NCI-H187 (cell line): ENCODE measurements at places on chromosomes 4 and X.

- no peak for DNase-seq
These were observed 34.6 kb downstream of the MED14 start for GRCh38 chrX:40700640-40701342.

DNA sequence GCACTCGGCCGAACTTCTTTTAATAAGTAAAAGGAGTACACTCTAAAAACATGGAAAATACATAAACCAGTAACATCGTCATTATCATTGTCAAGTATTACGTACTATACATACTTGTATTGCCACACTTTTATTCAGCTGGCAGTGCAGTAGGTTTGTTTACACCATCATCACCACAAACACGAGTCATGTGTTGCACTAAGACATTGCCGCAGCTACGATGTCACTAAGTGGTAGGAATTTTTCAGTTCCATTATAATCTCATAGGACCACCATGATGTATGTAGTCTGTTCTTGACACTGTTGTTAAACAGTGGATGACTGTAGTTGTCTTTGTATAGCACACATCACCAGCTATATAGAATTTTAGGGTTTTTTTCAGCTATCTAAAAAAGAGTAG lies 48.0 kb upstream of the TMEM131L start:
- no peak for DNase-seq

GRCh38 chr4:188297873-188298272 lies 158.6 kb downstream of the TRIML1 start:
- DNase-seq: no peak

GRCh38 chrX:97847885-97848679 lies 964.4 kb downstream of the RPA4 start:
- no peak for DNase-seq

DNA sequence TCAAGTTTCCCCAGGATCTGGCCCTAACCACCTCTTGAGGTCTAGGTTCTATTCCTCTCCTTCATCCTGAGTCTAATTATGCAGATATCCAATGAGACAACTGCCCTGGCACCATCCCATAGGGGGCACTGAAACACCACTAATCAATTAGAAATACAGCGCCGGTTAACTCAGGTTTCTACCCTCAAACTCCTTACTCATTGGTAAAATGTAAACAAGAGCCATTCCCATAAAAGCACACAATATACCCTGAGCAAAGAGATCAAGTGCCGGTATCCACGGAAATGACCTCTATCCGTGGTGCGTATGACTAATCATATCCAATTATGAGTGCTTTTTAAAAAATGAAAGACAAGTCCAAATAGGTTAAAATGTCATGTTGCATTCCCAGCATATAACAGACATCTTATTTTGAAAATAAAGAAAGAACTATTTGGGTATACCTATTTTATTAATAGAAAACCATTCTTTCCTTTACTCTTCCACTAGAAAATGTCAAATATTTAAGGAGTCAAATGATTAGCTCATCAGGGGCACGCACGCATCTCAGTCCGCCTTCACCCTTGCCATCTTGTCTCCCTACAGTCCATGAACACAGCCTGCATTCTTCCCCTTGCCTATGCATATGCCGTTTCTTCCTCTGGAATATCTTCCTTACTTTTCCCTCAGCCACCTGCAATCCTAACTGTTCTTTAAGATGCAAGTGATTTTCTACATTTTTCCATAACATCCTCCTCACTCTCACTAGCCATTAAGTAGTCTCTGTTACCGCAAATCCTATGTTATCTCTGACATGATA lies 141.1 kb downstream of the MAML3 start:
- peak; percentile 39 for DNase-seq

DNA sequence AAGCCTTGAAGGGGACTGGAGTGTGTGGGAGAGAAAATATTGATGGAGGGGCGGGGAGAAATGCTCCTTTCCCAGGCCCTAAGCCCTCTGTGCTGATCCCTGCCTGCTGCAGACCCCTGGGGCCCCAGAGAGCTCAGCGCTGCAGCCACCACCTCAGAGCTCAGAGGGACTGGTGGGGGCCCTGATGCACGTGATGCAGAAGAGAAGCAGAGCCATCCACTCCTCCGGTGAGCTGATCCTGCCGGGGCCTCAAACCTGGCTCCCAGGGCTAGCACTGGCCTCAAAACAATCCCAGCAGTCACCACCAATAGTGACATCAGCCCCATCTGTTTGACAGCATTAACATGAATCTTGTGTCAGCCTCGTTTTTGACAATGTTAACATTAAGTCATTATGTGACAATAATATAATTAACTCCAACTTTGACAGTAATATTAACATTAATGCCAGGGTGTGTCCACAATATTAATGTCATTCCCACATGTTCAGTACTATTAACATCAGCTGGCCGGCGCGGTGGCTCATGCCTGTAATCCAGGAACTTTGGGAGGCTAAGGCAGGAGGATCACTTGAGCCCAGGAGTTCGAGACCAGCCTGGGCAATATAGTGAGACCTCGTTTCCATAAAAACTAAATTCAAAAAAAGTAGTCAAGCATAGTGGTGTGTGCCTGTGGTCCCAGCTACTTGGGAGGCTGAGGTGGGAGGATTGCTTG lies 5.8 kb downstream of the WAS start:
- no peak for DNase-seq

GRCh38 chr4:82644734-82645126 lies 82.9 kb upstream of the TMEM150C start:
- no peak for DNase-seq

DNA sequence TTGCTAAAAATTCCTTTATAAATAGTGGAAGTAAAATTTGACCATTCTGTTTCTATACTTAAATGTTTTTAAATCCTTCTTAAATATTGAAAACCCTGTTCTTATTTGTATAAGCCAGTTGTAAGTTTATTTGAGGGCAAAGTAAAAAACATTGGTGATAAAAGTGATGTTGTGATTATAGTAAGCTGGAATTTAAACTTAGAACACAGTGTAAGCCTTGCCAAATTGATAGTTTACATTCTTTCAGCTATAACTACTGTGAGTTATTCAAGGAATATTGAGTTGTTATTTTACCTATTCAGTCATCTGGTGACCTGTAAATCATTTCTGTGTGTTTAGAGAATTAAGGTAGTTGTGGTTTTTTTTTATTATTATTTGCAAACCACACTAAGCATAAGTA lies 9.6 kb downstream of the YY2 start:
- no peak for DNase-seq

DNA sequence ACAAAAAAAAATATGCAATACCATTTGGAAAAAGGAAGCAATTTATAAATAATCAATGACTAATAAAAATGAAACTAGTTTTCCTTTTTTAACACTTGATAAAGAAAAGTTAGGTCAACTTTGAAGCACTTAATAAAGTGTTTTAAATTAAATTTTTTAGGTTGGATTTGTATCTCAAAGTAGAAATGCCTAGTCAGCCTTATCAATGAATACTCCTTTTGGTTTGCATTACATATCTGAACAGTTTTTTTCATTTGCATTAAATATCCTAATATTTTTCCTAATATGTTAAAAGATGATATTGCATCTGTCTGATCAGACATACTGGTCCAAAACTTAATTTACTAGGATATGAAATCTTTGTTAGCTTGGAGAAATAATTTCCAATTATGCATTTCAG lies 155.8 kb upstream of the ZFP42 start:
- no peak for DNase-seq

- DNase-seq: no peak
These were observed 34.5 kb downstream of the STBD1 start for GRCh38 chr4:76341063-76341462.

DNA sequence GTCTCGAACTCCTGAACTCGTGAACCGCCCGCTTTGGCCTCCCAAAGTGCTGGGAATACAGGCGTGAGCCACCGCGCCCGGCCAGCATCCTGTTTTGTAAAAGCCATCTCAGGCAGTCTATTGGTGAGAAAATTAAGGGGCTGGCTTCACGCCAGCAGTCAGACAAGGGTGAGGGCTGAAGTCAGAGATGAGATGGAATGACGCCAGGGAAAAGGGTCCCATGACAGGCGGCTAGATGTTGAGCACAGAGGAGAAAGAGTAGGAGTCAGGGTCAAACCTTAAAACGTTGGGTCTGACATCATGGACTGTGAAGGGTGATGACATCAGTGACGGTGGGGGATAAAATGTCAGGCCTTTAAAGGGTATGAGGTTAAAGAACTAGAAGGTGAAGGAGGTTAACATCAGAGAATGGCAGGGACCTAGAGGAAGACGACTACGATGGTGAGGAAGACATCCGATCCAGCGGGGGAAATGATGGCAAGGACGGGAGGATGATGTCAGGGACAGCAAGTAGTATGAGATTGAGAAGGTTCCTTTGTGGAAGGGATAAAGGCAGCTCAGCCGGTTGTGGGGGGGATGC lies 504 bp upstream of the RBM3 start:
- DNase-seq: no peak

GRCh38 chr4:90187148-90187884 lies 60.1 kb downstream of the CCSER1 start:
- peak; percentile 8 for DNase-seq
